ENCODE measurements at places on chromosomes 5 and 9.
A peak's percentile ranks its signal among the peaks of the same experiment; 100 is the strongest.

- DNase-seq: peak; percentile 19
Observed at GRCh38 chr9:21395778-21396717, 10.8 kb upstream of the IFNA2 start.

GRCh38 chr9:80964374-80964773 lies 725.0 kb downstream of the TLE1 start:
- no peak for DNase-seq

- no peak for DNase-seq
Observed at GRCh38 chr5:149110406-149110805, 30.9 kb upstream of the ABLIM3 start.

DNA sequence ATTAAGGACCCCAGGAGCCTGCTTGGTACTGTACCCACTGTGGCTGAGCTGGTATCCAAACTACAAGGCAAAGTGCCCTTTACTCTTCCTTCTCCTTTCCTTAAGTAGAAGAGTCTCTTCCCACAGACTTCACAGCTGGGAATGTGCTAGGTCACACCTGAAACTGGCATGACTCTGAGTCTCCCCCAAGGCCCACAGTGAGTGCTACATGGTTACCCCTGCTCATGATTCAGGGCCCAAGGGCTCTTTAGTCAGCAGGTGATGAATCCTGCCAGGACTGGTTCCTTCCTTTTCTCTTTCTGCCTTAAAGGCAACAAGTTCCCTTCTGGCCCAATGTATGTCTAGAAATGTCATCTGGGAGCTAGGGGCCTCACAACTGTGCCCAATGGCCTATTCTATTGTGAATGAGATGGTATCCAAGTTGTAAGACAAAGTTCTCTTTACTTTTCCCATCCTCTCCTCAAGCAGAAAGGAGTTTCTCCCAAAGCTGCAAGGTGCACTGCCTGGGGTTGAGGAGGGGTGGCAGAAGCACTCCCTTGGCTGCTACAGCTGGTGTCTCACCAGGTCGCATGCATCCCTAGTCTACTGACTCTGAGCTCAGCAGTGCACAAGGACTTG lies 134.4 kb downstream of the TMEM38B start:
- DNase-seq: no peak

- no peak for DNase-seq
Observed at GRCh38 chr5:149615976-149616375, 34.7 kb downstream of the ARHGEF37 start.

DNA sequence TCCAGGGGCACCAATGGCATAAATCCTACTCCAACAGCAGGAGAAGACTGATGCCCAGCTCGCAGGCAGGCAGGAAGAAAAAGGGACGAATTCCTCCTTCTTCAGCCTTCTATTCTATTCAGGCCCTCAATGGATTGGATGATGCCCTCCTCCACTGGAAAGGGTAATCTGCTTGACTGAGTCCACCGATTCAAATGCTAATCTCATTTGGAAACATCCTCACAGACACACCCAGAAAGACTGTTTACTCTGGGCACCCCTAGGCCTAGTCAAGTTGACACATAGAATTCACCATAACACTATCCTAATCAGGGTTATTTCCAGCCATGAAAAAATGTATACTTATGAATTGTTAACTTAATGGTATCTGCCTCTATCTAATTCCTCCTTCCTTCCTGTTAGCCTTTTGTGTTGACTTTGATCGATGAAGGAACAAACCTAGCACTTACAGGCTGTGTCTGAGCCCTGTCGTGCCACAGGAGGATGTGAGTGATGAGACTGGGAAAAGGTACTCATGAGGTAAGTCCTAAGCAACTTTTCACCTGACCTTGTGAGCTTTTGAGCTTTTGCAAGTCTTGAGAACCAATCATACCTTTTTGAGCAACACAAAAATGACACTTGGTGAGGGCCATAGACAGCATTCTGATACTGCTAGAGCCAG lies 36.5 kb downstream of the FOXD1 start:
- DNase-seq: no peak

DNA sequence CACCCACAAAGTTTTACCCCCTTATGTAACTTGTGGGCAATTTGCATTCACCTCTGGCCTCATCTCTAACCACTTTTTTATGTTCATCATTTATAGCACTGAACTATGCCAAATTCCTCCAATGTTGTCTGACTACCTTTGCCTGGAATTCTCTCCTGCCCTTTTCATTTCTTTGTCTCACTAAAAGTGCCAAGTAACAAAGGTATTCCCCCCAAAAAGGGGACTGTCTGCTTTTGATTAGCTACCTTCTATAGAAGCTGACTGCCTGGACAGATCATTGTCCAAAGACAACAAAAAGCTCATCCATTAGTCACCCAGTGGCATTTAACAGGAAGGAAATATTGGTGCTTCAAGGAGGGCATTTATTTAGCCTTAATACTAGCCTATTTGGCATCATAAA lies 189.9 kb upstream of the VCAN start:
- no peak for DNase-seq

GRCh38 chr9:13942695-13943094 lies 371.2 kb downstream of the NFIB start:
- no peak for DNase-seq

DNA sequence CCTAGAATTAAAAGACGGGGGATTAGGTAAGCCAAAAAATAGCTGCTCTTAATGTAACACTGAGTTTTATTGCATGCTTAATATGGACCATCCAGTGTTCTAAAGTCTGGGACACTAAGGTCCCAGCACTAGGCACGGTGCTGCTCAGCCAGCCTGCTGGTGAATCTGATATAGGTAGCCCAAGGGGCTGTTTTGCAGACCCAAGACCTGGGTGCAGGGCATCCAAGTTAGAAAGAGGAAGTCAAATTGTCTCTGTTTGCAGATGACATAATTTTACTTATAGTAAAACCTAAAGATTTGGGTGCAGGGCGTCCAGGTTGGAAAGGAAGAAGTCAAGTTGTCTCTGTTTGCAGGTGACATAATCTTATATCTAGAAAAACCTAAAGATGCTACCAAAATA lies 17.8 kb downstream of the IFNA5 start:
- DNase-seq: no peak

GRCh38 chr5:96533371-96533770 lies 100.3 kb upstream of the PCSK1 start:
- DNase-seq: no peak

DNA sequence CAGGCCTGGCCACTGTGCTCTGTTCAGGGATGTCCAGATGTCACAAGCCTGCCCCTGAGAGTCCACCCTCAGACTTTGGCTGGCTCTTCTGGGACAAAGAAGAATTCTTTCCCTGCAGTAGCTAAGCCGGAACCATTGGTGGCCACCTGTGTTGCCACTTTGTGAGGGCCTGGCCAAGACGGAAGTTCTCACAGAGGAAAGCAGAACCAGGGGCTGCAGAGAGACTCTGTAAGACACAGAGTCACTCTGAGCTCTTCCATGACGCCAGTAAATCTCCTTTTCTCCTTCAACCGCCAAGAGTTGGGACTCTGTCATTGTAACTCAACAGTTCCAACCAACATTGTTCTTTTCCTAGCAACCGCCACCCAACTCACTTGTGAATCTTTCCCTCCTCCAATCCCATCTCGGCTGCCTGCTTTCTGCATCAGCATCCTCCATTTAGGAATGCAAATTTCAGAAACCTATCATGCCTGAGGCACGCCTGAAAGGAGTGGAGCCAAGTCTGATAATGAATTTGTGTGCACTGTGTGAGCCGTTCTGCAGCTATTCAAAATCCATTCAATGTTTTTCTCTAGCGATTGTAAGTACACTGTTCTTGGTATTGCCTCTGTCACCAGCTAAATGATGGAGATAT lies 37.8 kb upstream of the ATP6V1G1 start:
- no peak for DNase-seq

Data from stimulated activated CD8-positive, alpha-beta memory T cell treated with anti-CD3 and anti-CD28 coated beads, Interleukin-7, amount 100 ng/mL, for 1 hour (primary cell).